ENCODE measurements at places on chromosomes 3 and 15.

DNA sequence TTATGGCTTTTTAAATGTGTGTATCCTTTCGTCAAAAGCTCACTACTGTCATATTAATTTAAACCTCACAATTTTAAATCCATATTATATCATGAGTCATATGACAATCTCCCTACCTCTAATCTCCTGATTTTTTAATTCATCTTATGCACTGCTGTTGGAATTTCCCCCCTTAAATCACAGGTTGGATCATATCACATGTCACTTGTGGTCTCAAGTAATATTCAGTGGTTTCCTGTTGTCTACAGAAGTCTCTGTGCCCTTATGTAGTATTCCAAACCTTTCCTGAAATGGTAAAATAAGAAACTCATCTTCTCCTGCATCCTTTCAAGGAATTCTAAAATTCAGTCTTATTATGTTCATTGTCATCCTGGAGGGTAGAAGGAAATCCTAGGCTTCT, 116.0 kb upstream of the CBLB start:
- DNase-seq: no peak

DNA sequence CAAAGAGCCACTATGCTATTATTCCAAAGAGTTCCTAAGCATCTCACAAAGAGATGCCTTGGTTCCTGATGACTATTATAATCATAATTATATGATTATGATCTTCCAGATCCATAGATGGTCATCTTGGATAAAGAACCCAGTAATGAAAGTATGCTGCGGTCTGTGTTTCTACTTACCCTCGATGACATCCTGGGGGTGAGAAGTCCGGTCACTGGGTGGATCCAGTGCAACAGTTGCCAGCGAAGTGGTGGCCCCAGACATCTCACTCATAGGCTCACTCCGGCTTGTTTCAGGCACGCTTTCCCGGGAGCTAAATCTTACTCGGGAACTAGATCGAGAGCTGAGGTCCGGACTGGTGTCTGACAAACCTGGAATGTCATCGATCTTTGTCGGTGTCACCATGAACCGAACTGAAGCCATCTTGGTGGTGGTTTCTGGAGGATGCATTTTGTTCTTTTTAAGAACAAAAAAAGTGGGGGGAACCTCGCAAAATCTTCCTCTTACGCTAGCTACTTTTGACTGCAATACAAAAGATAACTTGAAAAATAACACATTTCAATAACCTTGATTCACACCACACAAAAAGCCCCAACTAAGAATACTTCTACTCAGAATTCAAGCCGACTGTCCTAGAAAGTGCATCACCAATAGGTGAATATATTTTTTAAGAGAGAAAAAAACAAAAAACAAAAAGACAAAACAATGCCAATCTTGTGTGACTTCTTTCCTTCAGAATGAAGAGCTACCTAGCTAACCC, 1.2 kb downstream of the SLC12A6 start:
- no peak for DNase-seq

DNA sequence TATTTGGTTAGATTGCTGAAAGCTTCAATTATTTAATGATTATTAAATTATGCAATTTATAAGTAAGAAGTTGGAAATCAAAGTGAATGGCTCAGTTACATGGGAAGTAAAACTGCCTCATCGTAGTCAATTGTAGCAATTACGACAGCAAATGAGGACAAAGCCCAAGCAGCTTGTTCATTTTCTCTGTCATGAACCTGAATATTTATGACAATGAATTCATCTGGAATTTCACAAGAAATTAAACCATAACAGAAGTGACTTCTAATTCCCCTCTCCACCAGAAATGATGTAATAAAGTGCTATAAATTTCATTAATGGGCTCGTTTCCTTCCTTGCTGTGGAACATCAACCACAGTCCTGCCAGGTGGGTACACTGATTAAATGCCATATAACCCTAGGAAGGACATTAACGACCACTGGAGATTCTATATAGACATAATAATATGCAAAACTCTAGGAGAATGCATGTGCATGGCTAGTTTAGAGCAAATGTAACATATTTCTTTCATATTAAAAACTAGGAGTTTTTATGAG, 273.8 kb upstream of the DCBLD2 start:
- no peak for DNase-seq

DNA sequence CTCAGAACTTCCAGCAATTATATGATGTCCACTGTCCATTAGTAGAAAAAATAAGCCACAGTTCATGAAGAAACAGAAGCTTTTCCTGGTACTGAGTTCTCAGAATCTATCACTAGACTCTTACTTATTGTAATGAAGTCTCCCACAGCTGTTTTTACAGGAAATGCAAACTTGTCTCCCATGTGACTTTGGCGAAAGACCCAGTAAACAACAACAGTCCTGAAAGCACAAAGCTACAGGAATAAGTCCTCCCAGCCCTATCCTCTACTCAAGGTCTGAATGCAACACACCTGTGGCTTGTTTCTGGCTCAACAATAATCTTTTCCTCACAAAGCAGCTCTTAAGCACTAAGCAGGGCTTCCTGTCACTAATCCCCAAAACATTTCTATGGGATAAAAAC, 55.9 kb downstream of the EOMES start:
- no peak for DNase-seq
